ENCODE measurements at places on chromosomes 13 and 19. TPM values are rescaled to one million over a fixed set of nuclear protein-coding genes. Genes with fewer than 3 reads are reported as not detected.
A peak's percentile ranks its signal among the peaks of the same experiment; 100 is the strongest.

DNA sequence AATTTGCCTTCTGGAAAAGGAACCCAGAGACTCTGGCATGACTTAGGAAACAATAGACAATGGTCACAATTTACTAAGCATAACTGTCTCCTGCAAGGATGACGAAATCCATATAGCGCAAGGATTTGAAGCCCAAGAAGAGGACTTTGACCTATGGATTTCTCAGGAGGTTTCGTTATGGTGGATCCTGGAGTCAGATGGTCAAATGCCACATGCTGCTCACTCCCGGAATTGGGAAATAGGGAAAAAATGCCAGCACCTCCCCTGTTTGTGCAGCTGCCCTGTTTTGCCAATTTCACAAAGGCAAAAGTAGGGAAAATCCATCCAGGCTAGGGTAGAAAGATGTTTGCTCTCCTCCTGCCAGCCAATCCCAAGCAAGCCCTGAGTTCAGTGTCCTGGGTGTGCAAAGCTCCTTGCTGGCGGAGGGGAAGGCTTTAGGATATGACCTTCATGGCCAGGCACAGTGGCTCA is 23.4 kb downstream of the RDH8 start:
- DNase-seq: peak; percentile 61

GRCh38 chr19:42075364-42075615 is 676 bp upstream of the ZNF574 start:
- no peak for DNase-seq

DNA sequence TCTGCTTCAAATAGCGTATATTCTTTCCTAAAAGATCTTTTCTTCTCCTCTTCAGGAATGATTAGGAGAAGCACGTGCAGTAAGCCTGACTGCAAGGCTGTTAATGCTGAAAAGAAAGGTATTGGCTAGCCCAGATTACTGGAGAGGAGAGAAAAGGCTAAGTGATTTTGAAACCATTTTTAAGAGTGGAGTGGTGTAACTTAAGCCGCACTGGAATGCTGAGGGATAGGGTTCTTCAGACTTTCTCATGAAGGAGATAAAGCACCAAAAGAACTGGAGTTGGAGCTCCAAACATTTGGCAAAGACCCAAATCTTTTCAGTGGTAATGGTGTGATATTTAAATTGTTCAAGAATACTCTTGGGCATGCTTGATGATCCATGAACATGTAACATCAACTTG is 388.3 kb downstream of the COG6 start:
- no peak for DNase-seq

DNA sequence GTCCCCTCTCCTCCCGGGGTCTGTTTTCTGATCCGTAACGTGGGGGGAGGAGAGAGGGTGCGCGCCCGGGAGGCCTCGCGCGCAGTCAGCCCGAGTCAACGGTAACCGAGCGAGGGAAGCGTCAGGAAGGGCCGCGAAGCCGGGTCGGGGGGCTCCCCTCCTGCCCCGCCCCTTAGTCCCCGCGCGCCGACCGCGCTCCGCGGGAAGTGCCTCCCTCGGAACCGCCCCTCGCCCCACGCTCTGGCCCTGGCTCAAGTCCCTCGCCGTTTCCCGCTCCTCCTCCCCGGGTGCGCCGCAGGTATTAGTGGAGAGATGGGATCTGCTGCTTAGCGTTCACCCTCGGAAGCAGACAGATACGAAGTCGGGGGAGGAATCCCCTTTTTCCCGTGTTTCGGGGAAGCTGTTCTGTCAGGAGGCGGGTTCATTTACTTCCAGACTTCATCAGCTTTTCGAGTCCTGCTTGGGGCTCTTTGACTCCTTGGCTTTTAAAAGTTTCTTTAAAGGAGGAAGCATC is 770 bp downstream of the HNRNPM start:
- DNase-seq: peak; percentile 58

DNA sequence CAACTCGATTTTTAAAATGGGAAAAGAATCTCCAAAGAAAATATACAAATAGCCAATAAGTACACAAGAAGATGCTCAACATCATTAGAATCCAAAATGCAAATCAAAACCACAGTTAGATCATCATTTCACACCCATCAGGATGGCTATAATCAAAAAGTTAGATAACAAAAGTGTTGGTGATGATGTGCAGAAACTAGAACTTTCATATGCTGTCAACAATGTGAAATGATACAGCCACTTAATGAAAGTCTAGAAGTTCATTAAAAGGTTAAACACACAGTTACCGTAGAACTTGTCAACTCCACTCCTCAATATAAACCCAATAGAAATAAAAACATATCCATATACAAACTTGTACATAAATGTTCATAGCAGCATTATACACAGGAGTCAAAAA is 11.8 kb downstream of the ZC3H13 start:
- DNase-seq: no peak

DNA sequence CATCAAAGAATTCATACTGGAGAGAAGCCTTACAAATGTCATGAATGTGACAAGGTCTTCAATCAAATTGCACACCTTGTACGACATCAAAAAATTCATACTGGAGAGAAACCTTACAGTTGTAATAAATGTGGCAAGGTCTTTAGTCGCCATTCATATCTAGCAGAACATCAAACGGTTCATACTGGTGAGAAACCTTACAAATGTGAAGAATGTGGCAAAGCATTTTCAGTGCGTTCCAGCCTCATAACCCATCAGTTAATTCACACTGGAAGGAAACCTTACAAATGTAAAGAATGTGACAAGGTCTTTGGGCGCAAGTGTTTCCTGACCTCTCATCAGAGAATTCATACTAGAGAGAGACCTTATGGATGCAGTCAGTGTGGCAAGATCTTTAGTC is 13.2 kb upstream of the ZNF534 start:
- DNase-seq: no peak

DNA sequence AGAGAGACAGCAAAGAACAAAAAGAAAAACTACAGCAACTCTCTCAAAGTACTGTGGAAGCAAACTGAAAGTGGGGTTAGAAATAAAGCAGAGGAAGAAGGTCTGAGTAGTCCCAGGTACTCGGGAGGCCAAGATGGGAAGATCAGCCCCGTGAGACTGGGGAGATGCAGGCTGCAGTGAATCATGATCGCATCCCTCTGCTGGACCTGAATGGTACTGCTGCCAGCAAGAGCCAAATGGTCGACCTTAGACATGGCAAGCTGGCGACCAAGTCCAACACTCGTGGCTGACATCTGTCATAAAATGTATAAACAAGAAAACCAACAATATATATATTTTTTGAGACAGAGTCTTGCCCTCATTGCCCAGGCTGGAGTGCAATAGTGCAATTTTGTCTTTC is 33.7 kb upstream of the ZNF724 start:
- DNase-seq: peak; percentile 17

GRCh38 chr19:12736995-12737834 is at the start of gene GET3:
Gene GET3 (plus strand): TSS chr19:12737497. CDS start chr19:12737506, 9 bp downstream.
- DNase-seq: peak; percentile 98

- no peak for DNase-seq
These were observed 22.2 kb upstream of the PLPP2 start for GRCh38 chr19:313169-313987.

DNA sequence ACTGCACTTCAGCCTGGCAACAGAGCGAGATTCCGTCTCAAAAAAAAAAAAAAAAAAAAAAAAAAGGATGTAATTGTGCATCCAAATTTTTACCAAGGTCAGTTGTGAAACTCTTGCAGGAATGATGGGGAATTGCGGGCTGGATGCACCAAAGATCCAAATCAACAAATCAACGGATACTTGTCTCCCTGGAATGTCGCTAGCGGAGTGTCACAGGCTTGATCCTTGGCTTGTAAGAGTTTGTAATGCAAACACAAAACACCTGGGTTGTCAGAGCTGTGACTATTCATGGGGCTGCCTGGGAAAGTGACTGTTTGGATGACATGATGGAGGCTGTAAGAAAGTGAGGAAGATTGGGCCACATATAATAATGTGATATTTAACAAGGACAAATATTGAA is 4.2 kb downstream of the KANK3 start:
- no peak for DNase-seq

- DNase-seq: peak; percentile 71
These were observed 28.3 kb downstream of the CEBPA start for GRCh38 chr19:33273881-33274662.

GRCh38 chr13:92767468-92767867 is 459.1 kb upstream of the GPC6 start:
- peak; percentile 28 for DNase-seq

GRCh38 chr13:77896536-77896935 is 22.1 kb downstream of the EDNRB start:
- no peak for DNase-seq

GRCh38 chr13:60028021-60028420 is 135.7 kb downstream of the DIAPH3 start:
- DNase-seq: no peak

GRCh38 chr19:46727757-46728156 is 10.8 kb upstream of the PRKD2 start:
- no peak for DNase-seq

DNA sequence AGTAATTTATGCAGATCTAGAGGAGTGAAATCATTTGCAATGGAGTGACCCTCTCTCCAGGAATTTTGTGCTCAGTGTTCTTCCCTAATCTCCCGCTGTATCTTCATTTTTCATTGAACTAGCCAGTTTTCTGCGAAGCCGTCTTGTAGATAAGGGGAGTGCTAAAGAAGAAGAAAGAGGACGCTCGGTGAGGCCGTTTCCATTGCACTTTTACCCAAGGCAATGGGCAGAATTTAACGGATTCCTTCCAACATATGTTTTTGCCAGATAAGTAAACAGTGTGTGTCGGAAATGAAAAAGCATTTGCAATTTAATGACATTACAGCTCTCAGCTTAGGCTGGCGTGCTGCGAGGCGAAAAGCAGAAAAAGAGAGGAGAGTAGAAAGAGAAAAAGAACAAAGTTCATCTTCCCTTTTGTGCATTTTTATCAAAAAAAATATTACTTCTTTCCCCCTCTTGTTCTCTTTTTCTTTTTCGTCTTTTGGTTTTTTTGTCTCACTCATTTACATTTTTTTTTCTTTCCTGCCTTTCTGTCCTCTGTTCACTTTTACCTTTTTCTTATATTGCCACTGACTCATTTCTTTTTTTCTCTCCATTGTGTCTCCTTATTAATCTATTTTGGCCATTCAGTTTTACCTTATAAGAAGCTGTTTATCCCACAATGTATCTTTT is 49.9 kb downstream of the SOX21 start:
- no peak for DNase-seq

DNA sequence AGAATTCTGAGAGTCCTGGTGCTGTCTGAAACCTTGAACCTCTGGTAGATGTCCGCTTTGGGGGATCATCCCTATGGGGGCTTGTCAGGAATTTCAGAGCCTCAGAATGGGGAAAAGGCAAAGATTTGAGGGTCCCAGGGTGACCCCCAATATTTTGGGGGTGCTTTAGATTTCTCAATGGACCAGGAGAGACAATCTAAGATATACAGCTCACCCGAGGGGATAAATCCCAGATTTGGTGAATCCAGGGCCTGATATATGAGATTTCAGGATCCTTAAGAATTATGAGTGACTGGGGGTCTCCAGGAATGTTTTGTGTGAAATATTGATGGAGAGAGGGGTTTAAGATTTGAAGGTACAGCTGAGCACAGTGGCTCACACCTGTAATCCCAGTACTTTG is 3.3 kb downstream of the CAPN12 start:
- no peak for DNase-seq

- DNase-seq: peak; percentile 24
These were observed at the start of gene LMTK3 for GRCh38 chr19:48511800-48512503. Gene LMTK3 (minus strand): TSS chr19:48511835. CDS start chr19:48511576, 259 bp downstream.

GRCh38 chr19:49442771-49443365 is 1.5 kb upstream of the SLC17A7 start:
- DNase-seq: peak; percentile 90

- no peak for DNase-seq
These were observed 43.3 kb downstream of the ATP11A start for GRCh38 chr13:112733112-112733511.

GRCh38 chr19:38644719-38645118 is 2.7 kb upstream of the ACTN4 start:
- DNase-seq: no peak

- no peak for DNase-seq
These were observed 309.1 kb downstream of the KLF12 start for GRCh38 chr13:73825143-73825542.

ZNF562 gene
- polyA plus RNA-seq: 16.5 TPM

CNN1 gene
- polyA plus RNA-seq: 119 TPM

SHD gene
- polyA plus RNA-seq: 4.0 TPM

CDX2 gene
- 132 TPM for polyA plus RNA-seq

C5AR1 gene
- 2.0 TPM for polyA plus RNA-seq

MAST1 gene
- polyA plus RNA-seq: 4.4 TPM

MEF2B gene
- polyA plus RNA-seq: 1.4 TPM

CBY2 gene
- not detected for polyA plus RNA-seq

LGI4 gene
- 9.4 TPM for polyA plus RNA-seq

CEACAM4 gene
- 0.16 TPM for polyA plus RNA-seq

PTGIR gene
- polyA plus RNA-seq: 4.8 TPM

ZNF682 gene
- 12.0 TPM for polyA plus RNA-seq

Data from large intestine (tissue), 12 donors.